ENCODE measurements at places on chromosomes 3 and 15.

DNA sequence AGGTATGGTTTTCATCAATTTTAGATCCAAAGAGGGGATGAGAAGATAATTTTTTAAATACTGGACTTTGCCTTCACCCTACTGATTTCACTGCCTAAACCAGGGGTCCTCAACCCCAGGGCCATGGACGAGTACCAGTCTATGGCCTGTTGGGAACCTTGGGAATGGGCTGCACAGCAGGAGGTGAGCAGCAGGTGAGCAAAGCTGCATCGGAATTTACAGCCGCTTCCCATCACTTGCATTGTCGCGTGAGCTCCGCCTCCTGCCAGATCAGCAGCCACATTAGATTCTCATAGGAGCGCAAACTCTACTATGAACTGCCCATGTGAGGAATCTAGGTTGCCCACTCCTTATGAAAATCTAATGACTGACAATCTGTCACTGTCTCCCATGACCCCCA is 76.3 kb upstream of the TTBK2 start:
- no peak for DNase-seq

DNA sequence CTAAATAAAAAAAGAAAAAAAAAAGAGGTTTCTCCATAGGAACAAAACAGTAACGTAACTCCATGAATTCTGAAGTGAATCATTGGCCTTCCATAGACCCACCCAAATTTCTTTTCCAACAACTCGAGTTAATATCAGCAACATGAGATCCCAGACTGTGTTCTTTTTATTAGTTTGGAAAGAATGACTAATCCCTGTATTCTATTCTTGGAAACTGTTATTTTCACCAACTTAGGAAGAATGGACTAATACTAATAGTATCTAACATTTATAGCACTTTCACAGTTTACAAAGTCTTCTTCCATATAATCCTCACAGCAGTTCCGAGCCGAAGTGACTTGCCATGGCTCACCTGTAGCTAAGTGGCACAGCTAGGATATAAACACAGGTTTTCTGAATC is 72.7 kb upstream of the SLC4A7 start:
- DNase-seq = no peak

GRCh38 chr3:184325715-184326369 is 11.4 kb downstream of the EIF4G1 start:
- no peak for DNase-seq

DNA sequence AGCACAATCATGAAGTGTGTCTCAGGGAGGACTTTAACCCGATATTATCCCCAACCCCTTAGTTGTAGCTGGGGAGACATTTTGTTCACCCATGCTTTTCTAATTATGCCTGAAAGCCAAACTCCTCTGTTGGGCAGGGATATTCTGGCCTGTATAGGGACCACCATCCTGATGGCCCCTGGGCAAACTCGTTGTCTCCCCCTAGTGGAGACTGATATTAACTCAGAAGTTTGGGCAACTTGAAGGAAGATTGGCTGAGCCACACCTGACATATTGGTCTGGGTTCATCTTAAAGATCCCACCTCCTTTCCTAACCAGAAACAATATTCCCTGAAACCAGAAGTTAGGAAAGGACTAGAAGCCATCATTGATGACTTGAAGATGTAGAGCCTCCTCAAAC is 42.3 kb downstream of the TM4SF18 start:
- no peak for DNase-seq

- DNase-seq = no peak
Measured at GRCh38 chr3:87461036-87461435, 184.7 kb upstream of the POU1F1 start.

DNA sequence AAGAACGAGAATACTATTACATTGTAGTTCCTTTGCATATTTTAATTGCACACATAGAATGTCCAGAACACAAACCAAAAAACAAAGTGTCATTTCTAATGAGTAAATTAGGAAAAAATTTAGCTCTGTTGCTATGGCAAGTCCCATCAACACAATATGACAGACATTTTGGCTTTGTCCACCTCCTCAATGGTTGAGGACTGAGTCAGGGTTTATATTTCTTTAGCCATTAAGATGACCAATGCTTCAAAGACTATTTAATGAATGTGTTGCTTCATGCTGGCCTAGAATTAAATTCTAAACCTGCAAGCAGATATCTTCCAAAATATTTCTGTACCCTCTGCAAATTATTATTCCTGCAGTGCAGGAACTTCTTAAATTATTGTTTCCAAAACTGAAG is 719.2 kb downstream of the NTRK3 start:
- no peak for DNase-seq

- DNase-seq = no peak
Measured at GRCh38 chr3:130645261-130645660, 101.4 kb downstream of the PIK3R4 start.

DNA sequence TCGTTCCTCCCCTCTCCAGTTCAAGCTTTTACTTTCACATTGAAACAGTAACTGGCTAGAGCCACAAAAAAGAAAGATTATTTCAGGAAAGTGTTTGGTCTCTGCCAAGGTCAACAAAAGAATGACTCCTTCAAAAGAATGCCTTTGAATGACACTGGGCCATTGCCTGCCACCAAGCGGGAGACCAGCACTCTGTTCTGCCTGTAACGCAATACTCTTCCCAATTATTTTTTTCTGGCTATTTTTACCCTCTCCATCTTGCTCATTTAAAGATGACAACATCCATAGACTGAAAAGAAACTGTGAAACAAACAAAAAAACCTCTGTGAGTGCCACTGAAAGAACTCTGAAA is 37.3 kb downstream of the EHHADH start:
- DNase-seq = no peak

DNA sequence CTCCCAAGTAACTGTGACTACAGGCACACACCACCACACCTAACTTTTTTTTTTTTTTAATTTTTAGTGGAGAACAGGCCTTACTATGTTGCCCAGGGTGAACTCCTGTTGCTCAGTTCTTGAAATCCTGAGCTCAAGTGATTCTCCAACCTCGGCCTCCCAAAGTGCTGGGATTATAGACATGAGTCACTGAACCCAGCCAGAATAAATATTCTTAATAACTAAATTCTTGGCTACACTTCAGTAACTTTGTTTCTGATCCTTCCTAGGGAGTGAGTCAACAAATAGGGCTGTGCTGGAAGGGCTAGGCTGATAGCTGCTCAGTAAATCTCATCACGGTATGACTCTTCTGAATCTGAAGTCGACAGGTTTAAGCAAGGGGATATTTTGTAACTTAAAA is 56.6 kb downstream of the P3H2 start:
- DNase-seq = no peak

- DNase-seq = no peak
Measured at GRCh38 chr3:108202080-108202479, 20.1 kb downstream of the IFT57 start.

- no peak for DNase-seq
Measured at GRCh38 chr3:69948246-69948862, 51.2 kb upstream of the SAMMSON start.

DNA sequence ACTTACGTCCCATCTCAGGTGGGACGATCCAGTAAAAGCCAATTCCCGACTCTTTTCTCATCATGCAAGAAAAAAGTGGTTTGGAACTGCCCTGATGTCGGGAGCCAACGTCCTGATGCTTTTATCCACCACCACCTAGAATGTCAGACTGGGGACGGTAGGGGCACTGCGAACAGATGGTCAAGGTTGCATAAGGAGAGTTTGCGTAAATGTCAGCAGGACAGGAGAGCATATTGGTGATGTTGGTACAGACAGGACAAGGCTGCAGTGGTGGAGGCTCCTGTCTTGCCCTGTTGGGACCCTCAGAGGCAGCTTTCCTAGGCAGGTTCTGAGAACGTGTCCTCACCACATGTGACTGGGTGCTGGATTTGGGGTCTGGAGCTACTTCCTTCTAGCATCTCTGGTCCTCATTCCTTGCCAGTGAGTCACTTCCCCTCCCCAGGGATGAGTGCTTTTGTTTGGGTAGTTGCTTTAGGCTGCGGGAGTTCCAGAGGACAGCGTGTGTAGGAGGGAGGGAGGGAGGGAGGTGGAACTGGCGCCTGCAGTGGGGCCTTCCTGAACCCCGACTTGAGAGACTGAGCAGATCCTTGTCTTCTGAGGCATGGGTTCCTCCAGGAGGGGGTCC is 21.0 kb downstream of the THSD4 start:
- DNase-seq = no peak

DNA sequence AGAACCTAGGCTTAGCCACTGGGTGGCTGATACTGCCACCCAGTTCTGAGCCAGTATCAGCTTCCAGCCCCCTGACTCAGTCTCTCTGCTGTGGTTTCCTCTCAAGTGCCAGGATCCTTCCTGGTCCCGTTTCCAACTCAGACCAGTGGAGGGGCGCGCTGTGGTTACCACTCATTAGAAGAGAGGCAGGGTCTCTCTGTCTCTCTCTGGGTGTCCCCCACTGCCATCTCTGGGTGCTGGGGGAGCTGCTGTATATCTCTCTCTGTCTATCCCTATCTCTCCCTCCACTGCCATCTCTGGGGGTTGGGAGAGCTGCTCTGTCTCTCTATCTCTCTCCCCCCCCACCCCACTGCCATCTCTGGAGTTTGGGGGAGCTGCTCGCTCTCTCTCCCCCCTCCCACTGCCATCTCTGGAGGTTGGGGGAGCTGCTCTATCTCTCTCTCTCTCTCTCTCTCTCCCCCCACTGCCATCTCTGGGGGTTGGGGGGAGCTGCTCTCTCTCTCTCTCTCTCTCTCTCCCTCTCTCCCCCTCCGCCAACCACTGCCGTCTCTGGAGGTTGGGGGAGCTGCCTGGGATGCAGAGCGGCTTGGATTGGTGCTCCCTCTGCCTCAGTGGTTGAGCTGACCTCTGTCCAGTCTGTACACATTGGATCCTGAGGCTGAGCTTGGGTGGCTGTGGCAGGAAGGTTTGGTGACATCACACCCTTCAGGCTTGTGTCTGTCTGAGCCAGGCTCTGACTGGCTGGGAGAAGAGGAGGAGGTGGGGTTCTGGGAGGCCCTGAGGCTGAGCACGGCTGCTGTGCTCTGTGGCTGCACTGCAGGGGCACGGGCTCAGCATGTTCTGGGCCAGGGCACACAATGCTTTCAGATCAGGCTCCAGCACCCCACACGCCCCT is 98.9 kb downstream of the APBA2 start:
- no peak for DNase-seq

- DNase-seq = no peak
Measured at GRCh38 chr3:122635789-122636188, 44.9 kb upstream of the PARP14 start.

DNA sequence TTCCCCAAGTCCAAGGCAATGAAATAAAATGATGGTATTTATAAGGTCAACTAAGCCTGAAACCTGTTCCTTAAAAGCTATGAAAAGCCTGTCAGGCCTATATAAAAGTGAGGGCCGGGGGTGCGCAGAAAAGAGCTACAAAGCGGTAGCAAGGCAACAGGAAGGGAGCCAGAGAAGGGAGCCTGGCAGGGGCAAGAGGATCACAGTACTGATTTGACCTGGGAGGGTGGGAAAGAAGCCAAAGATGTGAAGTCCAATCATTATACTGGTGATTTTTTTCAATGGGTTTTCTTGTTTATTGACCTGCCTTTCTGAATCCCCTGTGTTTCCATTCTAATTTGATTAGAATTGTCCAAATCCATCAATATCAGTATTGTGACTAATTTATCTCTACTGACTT is 64.3 kb upstream of the STT3B start:
- DNase-seq = no peak

DNA sequence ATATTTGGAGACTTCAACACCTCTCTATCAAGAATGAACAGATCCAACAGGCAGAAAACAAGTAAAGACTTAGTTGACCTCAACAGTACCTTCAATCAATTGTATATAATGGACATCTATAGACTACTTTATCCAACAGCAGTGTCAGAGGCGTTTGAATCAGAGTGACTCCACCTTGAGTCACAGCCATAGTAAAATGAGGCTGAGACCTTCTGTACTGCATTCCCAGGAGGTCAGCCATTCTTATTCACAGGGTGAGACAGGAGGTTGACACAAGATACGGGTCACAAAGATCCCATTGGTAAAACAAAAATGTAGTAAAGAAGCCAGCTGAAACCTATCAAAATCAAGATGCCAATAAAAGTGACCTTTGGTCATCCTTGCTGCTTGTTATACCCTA is 299.8 kb downstream of the CNTN3 start:
- DNase-seq = no peak

DNA sequence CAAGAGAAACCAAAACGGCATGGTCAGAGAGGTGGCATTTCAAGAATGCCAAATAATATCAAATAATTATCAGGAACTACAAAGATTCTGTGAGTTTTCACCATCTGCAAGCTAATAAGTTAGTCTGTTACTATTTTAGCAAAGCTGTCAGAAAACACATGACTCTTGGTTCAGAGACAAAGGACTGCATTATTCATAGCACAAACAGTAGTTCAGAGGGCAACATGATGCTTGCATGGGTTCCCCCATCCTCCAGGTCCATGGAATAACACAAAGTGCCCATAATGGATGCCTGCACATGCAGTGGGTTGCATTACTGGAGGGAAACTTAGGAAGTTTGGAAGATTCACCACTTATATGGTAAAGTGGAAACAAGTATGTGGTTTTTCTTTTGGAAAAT is 228.8 kb upstream of the ALCAM start:
- DNase-seq = no peak

DNA sequence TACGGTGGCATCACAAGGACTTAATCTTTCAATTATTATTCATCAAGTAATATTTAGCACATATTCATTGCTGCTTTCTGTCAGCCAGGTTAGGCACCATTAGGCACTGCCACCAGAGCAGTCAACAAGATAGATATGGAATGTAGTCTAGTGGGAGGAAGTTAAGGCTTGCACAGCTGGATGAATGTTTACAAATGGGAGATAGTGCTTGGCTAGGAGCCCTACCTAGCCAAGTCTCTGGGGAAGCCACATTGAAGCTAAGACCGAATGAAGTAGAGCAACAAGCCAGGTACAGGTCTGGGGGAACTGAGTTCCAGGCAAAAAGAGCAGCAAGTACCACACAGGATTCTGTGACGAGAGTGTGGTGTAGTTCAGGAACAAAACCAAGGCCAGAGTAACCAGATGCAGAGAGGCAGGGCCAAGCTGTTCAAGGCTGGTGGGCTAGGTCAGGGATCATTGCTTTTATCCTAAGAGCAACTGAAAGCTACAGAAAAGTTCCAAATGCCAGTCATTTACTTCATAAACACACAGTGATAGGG is 33.4 kb upstream of the SCAANT1 start:
- DNase-seq = no peak

- DNase-seq = no peak
Measured at GRCh38 chr3:52817860-52818259, 12.6 kb downstream of the ITIH4 start.

GRCh38 chr3:58161435-58162398 is 49.1 kb downstream of the DNASE1L3 start:
- DNase-seq = no peak

GRCh38 chr3:126064627-126065258 is 19.2 kb downstream of the SLC41A3 start:
- no peak for DNase-seq

DNA sequence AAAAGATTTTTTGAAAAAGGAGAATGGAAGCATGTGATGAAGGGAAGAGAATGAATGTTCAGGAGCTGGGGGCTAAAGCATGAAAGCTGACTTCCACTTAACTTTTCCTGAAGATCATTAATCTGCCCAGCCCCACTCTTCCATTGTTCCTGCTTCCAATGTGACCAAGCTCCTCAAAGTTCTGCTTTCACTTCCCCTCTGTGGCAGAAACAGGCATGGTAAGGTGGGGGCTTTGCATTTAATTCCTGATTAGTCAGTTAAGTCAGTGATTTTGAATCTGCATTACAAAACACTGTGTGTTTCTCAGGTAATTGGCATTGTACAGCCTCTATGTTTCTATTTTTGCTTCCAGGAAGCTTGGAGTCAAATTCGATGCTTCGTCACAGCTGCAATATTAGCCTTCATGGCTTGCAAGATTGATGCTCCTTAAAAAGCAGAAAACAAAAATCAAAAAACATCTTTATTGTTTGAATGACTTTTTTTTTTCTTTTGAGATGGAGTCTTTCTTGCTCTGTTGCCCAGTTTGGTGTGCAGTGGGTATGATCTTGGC is 7.3 kb upstream of the TM6SF1 start:
- DNase-seq = no peak

Data from stimulated activated CD8-positive, alpha-beta memory T cell treated with anti-CD3 and anti-CD28 coated beads, Interleukin-15, amount 100 ng/mL, for 1 hour (primary cell).